Neural progenitor cell (in vitro differentiated cells): ENCODE measurements at places on chromosomes 16 and 17. TPM values are rescaled to one million over a fixed set of nuclear protein-coding genes. Genes with fewer than 3 reads are reported as not detected.

GRCh38 chr16:57167538-57167937 is 18.3 kb downstream of the PSME3IP1 start:
- peaks cover 14% of the 10 kb centered on the region for H3K4me1 ChIP-seq
- no peak for DNase-seq
- no peaks in the 10 kb centered on the region for H3K27me3 ChIP-seq
- no peak overlapping the region for H3K4me3 ChIP-seq
- no peak overlapping the region for H3K27ac ChIP-seq
- H3K36me3 ChIP-seq, result peaks cover 14% of the 10 kb centered on the region

DNA sequence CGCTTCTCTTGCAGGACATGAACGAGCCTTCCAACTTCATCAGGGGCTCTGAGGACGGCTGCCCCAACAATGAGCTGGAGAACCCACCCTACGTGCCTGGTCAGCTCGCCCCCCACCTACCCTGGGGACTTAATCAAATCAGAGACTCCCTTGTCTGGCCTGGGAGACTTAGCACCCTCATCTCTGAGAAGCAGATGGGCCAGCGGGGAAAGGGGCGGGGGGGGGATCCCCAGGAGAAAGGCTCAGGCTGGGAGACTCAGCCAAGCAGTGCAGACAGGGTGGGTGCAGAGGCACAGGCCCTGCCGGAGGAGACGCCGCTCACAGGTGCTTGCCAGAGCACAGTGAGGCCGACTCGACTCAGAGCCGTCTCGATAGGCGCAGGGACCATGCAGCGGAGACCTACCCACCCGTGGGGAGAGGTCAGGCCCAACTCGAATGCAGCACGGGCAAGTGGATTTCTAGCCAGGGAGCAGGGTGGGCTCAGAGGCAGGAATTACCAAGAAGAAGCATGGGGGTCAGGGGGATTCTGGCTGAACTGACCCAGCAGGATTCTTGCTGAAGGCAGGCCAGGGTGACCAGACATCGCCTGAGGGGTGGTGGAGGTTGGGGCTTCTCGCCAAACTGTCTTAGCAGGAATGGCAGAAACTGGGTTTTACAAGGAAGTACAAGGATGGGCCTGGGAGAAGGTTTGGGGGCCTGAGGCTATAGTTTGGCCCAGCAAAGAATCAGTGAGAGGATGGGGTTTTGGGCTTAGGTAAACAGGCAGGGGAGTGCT is 9.7 kb downstream of the GAA start:
- peaks cover 10% of the 10 kb centered on the region for H3K4me1 ChIP-seq
- no peaks in the 10 kb centered on the region for H3K27me3 ChIP-seq
- H3K36me3 ChIP-seq, result no peaks in the 10 kb centered on the region

DNA sequence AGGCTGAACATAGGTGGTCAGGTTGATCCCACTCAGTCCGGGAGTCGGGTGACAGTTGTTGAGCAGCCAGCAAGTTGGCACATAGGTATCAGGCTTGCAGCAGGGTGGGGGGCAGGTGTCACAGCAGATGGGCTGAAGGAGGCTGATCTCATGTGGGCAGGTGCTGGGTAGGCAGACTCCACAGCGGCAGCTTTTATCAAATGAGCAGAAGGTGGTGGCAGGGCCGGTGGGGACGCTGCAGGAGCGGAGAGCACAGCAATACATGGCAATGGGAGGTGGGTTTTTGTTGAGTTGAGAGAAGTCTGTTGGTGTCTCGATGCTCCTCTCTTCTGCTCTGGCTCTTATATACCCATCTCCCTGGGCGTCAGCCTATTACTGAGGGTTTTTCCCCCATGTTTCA is at the start of gene KRTAP3-1:
KRTAP3-1 (minus strand) TSS at position 318 of the 400 bp plus-strand sequence; CDS start at position 264, 54 bp downstream.
- no peak for DNase-seq
- H3K36me3 ChIP-seq, result no peaks in the 10 kb centered on the region
- peaks cover 18% of the 10 kb centered on the region for H3K4me1 ChIP-seq
- no peaks in the 10 kb centered on the region for H3K27me3 ChIP-seq
- H3K27ac ChIP-seq, result no peak within 1 kb of the TSS

DNA sequence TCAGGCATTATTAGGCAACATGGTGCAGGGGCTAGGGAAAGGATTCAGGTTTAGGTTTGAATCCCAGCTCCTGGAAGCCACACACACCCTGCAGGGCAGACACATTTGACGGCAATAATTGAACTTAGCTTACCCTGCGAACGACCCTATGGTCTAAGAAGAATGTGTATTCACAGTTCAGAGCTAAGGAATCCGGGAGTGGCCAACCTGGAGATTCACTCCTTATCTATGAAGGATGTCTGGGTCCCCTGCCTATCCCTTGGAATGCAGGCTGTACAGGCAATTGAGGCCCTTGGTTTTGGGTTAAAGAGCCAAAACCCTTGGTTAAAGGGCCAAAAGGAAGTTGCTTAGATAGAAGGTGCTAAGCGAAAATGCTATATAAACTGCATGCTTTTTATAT is 2.9 kb upstream of the SYT17 start:
- no peak overlapping the region for H3K4me3 ChIP-seq
- peaks cover 3% of the 10 kb centered on the region for H3K4me1 ChIP-seq
- no peak overlapping the region for H3K27ac ChIP-seq
- no peaks in the 10 kb centered on the region for H3K36me3 ChIP-seq

DNA sequence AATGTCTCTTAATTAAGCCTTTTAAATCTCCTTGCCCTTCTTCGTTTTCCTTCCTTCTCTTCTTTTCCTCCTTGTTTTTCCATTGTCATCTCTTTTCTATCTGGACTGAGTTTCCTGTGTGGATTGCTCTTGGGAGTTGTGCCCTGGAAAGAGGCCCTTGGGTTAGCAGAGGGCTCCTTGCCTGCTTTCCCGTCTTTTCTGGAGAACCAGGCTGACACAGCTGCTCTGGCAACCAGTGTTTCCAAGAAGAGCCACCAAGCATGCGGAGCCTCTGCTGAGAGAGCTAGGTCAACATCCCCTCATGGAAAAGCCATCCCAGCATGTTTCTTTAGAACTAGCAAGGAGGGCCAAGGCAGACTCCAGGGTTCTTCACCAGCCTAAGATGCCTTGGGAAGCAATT is 75.4 kb downstream of the HLF start:
- H3K27ac ChIP-seq, result no peak overlapping the region
- no peak overlapping the region for H3K4me3 ChIP-seq
- no peak for DNase-seq
- no peaks in the 10 kb centered on the region for H3K27me3 ChIP-seq
- H3K4me1 ChIP-seq, result peaks cover 2% of the 10 kb centered on the region

DNA sequence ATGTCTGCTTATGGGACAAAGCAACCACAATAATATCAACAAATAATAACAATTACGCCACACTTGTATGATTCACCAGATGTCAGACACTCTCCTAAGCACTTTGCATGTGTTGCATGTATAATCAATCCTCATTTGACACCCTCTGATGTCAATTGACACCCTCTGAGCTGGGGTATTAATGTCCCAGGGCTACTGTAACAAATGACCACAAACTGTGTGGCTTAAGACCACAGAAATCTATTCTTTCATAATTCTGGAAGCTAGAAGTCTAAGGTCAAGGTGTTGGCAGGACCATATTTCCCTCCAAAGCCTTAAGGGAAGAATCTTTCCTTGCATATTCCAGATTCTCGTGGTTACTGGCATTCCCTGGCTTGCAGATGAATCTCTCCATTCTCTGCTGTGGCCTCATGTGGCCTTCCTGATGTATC is 112.7 kb downstream of the NPIPB5 start:
- no peaks in the 10 kb centered on the region for H3K27me3 ChIP-seq
- H3K36me3 ChIP-seq, result no peaks in the 10 kb centered on the region
- DNase-seq, result no peak
- H3K27ac ChIP-seq, result no peak overlapping the region
- H3K4me1 ChIP-seq, result no peaks in the 10 kb centered on the region

DNA sequence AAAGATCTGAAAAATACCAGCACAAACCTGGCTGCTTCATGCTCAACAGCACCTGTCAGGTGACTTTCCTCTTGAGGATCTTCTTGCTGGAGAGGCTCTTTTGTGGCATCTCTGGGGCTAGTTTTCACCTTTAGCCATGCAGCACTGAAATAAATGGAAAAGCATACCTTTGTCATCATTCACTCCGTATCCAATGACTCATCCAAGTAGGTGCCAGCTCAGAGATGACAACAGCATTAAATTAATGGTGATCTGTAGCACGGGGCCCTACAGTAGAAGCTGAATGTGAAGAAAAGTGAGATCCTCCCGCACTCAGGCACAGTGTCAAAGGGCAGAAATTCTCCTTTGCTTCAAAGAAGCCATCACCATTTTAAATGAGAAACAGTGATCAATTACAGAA is 32.2 kb downstream of the KIAA0753 start:
- H3K4me3 ChIP-seq, result no peak overlapping the region
- H3K27me3 ChIP-seq, result no peaks in the 10 kb centered on the region
- no peaks in the 10 kb centered on the region for H3K4me1 ChIP-seq

GRCh38 chr17:49285716-49286115 is 55.1 kb upstream of the PHOSPHO1 start:
- no peaks in the 10 kb centered on the region for H3K36me3 ChIP-seq
- no peaks in the 10 kb centered on the region for H3K27me3 ChIP-seq
- no peak overlapping the region for H3K27ac ChIP-seq
- H3K4me3 ChIP-seq, result no peak overlapping the region
- peaks cover 5% of the 10 kb centered on the region for H3K4me1 ChIP-seq

- H3K4me3 ChIP-seq, result no peak overlapping the region
- peak overlapping the region; percentile 38 for H3K27ac ChIP-seq
- H3K4me1 ChIP-seq, result no peaks in the 10 kb centered on the region
- H3K36me3 ChIP-seq, result peaks cover 20% of the 10 kb centered on the region
- peak; percentile 54 for DNase-seq
- no peaks in the 10 kb centered on the region for H3K27me3 ChIP-seq
Observed at GRCh38 chr16:53282975-53283946, 151.0 kb upstream of the RBL2 start.

DNA sequence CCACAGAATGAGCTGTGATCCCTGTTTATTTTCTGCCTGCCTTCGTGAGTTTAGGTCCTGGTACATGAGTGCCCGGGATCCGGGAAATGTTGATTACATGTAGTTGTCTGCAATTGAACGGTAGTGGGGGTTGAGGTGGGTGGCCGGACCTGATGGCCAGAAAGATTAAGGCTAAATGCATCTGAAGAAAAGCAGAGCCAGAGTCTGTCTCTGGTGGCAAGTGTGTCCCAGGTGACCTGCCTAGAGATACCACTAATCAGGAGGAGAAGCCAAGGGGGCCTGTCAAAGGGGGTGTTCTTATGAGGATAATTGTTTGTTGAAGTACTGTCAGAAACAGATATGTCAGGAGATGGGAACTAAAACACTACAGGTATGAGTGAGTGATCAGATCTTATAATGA is 154.0 kb upstream of the ASIC2 start:
- peaks cover 8% of the 10 kb centered on the region for H3K27me3 ChIP-seq
- H3K36me3 ChIP-seq, result no peaks in the 10 kb centered on the region
- H3K27ac ChIP-seq, result no peak overlapping the region
- H3K4me3 ChIP-seq, result no peak overlapping the region

DNA sequence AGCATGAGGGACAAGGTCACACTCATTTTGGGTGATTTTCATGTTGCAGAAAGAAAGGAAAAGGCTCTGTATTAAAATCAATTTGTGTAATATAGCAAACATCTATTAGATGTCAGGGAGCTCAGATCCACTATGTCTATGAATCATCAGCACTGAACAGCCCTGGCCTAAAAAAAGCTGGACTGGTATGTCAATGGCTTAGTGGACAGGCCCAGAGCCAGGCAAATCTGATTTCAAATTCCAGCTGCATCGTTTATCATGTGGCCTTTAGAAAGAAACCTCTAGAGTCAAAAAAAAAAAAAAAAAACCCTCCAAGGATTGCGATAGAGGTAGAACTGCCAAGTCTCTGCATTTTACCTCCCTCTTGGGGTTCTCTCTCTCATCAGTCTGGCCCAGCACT is 5.4 kb downstream of the GAS7 start:
- no peak for DNase-seq
- peaks cover 26% of the 10 kb centered on the region for H3K27me3 ChIP-seq
- no peak overlapping the region for H3K27ac ChIP-seq
- no peaks in the 10 kb centered on the region for H3K36me3 ChIP-seq

DNA sequence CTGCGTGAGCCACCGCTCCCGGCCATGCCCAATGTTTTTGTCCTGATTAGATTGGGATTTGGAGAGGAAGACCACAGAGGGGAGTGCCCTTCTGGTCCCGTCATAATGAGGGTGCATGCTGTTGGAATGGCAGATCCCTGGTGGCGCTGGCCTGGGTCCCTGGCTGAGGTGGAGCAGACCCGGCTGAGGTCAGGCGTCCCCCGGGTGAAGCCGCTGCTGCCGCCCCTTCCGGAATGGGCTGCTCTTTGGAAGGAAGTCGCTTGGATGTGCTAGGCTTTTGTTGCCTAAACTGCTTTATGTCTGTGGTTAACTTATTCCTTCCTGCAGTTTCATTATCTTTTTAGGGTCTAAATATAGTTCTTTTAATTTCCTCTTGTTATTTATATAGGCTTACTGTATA is 120.3 kb upstream of the CHMP6 start:
- DNase-seq, result no peak
- peaks cover 22% of the 10 kb centered on the region for H3K4me1 ChIP-seq
- H3K4me3 ChIP-seq, result no peak overlapping the region
- no peak overlapping the region for H3K27ac ChIP-seq

DNA sequence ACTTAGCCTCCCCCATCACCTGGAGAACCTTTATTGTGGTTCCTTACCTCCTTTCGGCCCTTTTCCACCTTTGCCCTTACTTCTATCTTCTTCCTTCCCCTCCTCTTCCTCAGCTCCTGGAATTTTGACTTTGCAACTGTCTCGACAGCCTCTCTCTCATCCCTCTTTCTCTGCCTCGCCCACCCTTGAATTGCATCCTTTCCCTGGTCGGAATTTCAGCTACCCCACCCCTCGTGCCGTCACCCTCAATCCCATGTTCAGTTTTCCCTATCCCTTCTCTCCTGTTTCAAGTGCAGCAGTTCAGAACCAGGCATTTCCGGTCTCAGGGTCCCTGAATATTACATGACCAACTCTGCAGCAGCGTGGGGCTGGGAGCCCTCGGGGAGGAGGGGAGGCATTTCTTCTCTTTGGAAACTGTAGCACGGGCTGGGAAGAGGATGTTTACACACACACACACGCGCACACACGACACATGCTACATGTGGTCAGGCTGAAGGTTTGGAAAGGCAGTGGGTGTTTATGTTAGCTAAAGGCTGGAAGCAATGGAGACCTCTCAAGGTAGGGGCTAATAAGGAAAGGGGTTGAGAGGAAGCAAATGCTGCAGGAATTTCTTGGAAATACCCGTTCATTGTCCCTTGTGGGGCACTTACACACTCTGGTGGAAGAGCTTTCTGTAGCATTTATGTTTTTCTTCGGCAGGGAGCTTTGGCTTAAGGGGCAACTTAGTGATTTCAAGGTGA is 971 bp downstream of the MINK1 start:
- peaks cover 9% of the 10 kb centered on the region for H3K4me1 ChIP-seq
- peak; percentile 15 for DNase-seq
- no peak overlapping the region for H3K27ac ChIP-seq

DNA sequence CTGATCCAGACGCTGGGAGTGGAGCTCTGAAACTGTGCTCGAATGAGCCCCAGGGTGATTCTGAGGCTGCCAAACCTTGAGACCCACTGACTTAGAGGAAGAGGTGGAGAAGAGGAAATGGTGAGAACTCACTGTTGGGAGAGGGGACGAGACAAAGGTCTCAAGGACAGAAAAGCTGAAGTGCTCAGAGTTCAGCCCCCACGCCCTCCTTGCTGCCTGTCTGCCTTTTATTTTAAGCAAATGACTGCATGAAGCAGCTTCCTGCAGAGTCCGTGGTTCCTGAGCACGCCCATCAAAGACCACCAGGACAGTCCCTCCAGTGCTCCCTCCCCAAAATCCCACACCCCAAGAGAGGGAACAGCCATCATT is 20.4 kb downstream of the COTL1 start:
- no peak overlapping the region for H3K27ac ChIP-seq
- no peaks in the 10 kb centered on the region for H3K27me3 ChIP-seq
- H3K36me3 ChIP-seq, result no peaks in the 10 kb centered on the region

Gene KRT39
- not detected in 2 replicates for total RNA-seq

Gene ENDOV
- total RNA-seq, result 9.7 and 13.8 TPM in 2 replicates

Gene TMUB2
- total RNA-seq, result 16.6 and 26.3 TPM in 2 replicates

Gene CTF1
- 0.39 and 1.5 TPM in 2 replicates for total RNA-seq

Gene NOD2
- 0.22 TPM in 1 of 2 replicates, not detected in the other for total RNA-seq

Gene RMI2
- total RNA-seq, result 56.1 and 68.6 TPM in 2 replicates

Gene ITGB3
- total RNA-seq, result 0.47 TPM in 1 of 2 replicates, not detected in the other

Gene NHERF1
- total RNA-seq, result 27.1 and 63.8 TPM in 2 replicates
